ENCODE measurements at places on chromosomes 1 and 21.

- no peak for DNase-seq
Measured at GRCh38 chr21:33848249-33848953, 67.2 kb downstream of the ATP5PO start.

DNA sequence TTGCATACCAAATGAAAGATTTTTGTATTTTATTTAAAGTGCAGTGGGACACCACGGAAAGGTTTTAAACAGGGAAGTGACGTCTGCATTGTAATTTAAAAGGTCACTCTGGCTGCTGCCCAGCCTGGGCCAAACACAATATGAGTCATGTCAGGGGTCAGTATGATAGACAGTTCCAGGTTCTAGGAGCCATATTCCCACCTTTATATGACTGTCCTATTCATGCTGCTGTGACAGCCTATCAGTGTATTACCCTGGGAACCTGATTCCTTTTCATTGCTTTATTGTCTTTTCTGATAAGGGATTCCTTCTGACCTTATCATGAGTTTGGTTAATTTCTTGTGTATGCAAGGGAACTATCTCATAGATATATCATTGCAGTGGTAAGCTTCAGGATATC, 5.3 kb downstream of the VANGL1 start:
- DNase-seq: no peak

GRCh38 chr1:204207136-204207616, 6.6 kb downstream of the GOLT1A start:
- DNase-seq: no peak

- peak; percentile 76 for DNase-seq
Measured at GRCh38 chr1:214446772-214447556, 104.4 kb downstream of the PTPN14 start.

GRCh38 chr1:22108339-22109105, 34.4 kb downstream of the WNT4 start:
- DNase-seq: no peak

DNA sequence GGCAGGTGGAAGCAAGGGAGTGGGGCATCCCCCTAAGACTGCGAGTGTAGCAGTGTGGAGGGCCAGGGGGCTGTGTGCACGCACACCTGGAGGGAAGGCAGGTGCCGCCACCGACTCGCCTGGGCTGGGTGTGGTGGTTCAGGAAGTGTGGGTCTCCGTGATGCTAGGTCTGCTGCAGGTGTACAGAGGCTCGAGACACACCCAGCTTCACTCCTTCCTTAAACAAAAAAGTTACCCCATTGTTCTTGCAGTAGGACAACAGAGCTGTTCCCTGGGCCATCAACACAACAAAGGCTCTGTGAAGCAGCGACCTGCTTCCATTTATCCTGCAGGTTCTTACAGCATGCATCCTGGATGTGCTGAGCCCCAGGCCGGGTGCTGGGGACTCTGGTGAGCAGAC, 100.4 kb upstream of the TMEM51 start:
- no peak for DNase-seq

DNA sequence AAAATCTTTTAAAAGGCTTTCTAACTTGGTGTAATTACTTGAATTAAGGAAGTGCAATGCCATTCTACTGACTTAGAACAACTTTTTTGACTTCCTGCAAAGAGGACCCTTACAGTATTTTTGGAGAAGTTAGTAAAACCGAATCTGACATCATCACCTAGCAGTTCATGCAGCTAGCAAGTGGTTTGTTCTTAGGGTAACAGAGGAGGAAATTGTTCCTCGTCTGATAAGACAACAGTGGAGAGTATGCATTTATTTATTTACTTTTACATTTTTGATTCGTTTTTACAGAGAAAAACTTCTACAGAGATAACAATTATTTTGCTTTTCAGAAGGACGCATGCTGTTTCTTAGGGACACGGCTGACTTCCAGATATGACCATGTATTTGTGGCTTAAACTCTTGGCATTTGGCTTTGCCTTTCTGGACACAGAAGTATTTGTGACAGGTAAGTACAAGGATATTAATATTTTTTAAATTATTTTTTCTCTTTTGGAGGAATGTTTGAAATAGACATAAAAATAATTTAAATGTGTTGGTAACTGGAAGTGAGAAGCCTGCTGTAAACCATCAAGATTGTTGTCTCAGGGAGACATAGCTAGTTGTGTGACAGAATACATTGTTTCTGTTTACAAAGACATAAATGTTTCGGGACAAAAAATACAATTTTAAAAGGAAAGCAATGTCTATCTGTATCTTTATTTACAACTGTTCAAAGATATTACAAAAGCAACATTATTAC, at the start of gene PTPRC:
TSS of gene PTPRC (plus strand) at position 147 of the 742 bp plus-strand sequence. CDS start at position 376, 229 bp downstream.
- no peak for DNase-seq

DNA sequence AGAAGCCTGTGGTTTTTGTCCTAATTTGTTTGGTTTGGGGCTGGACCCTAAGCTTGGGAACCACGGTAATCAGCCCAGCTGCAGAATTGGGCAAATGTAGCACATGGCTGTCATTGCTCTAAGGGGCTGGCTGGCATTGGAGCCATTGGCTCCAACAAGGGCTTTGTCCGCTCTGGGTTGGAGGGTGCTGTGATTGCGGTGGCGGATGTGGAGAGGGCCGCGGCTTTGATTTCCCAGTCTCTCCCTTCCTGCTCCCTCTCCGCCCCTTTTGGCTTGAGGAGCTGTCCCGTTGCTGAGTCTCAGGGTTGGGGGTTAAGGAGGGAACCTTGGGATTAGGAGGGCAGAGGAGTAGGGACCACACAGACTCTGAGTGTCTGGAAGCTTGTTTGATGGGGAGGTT, 91.7 kb upstream of the CD34 start:
- no peak for DNase-seq

GRCh38 chr1:14693949-14694348, 95.5 kb downstream of the KAZN start:
- no peak for DNase-seq

DNA sequence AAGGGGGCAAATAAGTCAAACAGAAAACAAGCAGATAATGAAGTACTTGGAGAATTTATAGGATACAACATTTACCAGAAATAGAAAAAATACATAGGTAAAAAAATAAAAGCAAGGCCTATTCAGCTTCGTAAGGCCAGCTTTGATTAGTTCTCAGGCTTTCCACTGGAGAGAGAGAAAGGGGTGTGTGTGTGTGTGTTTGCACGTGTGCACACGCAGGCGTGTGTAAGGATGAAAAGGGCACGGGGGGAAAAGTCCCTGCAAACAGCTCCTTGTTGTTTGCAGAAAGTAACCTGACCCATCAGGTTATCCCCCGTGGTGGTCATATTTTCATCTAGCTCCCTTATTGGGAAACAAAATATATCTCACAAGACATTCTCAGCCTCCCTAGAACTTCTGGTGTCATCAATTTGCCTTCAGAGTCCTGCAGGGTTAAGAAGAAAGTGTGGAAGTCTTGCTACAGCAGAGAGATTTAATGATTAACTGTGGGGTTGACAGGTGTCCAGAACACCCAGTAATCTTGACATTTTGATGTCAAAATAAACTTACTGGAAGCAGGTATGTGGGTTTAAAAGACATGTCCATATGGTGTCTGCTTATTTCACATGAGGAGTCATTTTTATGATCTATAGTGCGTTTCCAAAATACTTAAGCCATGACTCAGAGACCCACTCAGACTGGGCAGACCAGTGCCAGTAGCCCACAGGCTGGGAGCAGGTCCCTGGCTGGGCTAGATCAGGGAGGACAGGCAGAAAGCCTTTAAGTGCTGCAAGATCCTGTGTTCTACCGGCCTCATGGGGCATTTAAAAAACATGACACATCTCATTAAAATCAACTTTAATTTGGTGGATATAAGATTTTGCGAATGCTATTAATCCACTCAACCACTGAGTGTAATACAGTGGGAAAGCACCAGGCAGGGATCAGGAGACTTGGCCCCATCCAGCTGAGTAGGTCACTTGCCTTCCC, 487.6 kb upstream of the CAMK1G start:
- no peak for DNase-seq

- no peak for DNase-seq
Measured at GRCh38 chr1:169568497-169568896, 17.8 kb downstream of the F5 start.

- DNase-seq: no peak
Measured at GRCh38 chr1:93653656-93654055, 28.0 kb downstream of the BCAR3 start.

- DNase-seq: no peak
Measured at GRCh38 chr1:81432654-81433109, 368.1 kb upstream of the ADGRL2 start.

DNA sequence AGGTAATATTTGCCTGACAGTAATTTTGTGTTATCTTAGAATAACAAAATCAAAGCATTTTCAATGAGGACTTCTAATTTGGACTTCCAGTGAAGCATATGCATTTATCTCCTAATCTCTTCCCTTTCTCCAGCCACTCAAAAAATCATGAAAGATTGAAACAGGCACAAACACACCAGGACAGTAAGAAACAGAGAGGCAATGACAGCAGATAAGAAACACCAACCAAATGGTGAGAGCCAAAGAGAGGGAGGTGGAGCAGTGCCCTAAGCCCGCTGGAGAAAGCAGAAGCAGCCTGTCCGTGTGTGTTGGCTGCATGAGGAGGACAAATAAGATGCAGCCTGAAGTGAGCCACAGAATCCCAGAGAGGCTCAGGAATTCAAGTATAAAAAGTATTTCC, 39.0 kb downstream of the SLC44A3 start:
- DNase-seq: no peak

- no peak for DNase-seq
Measured at GRCh38 chr1:51829058-51829457, 49.5 kb downstream of the NRDC start.

DNA sequence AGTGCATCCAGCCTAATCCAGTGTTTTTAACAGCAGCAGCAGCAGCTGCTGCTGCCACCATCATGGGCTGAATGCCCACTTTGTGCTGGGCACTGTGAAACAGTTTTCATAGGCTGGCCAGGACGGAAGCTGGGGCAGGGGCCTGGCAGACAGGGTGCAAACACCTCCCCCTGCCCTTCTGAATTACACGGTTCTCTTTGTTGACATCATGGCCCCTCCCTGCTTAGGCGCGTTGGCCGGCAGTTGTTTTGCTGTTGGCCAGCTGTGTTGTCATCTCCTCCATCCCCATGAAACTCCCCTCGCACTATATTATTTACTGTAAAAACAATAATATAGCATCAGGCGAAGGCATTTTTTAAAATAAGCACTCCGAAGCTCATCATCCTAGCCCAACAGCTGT, 33.1 kb downstream of the PTPRU start:
- DNase-seq: no peak

GRCh38 chr1:23824711-23825075, 536 bp downstream of the HMGCL start:
- DNase-seq: no peak

- no peak for DNase-seq
Measured at GRCh38 chr1:10789803-10790702, 6.4 kb downstream of the CASZ1 start.

GRCh38 chr1:167500283-167500860, 18.0 kb downstream of the CD247 start:
- no peak for DNase-seq

DNA sequence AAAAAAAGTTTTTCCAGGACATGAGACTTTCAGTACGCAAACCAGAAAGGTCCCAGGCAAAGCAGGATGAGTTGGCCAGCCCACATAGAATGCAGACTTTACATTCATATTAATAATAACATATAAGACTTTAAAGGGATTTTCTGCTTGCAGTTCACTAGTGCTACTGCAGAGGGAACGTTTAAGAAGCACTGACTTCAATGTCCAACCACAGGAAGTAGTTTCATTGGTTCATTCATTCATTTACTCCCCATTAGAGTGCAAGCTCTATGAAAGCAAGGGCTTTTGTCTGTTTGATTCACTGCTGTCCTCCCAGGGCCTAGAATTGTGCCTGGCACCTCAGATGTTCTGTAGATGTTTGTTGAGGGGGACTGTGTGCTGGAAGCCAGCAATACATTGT, 11.8 kb upstream of the SERINC2 start:
- no peak for DNase-seq

- DNase-seq: no peak
Measured at GRCh38 chr1:174938281-174939007, 61.3 kb upstream of the CACYBP start.

GRCh38 chr1:181630398-181630797, 147.1 kb downstream of the CACNA1E start:
- no peak for DNase-seq

GRCh38 chr21:26837539-26837938, 7.7 kb downstream of the ADAMTS1 start:
- no peak for DNase-seq

DNA sequence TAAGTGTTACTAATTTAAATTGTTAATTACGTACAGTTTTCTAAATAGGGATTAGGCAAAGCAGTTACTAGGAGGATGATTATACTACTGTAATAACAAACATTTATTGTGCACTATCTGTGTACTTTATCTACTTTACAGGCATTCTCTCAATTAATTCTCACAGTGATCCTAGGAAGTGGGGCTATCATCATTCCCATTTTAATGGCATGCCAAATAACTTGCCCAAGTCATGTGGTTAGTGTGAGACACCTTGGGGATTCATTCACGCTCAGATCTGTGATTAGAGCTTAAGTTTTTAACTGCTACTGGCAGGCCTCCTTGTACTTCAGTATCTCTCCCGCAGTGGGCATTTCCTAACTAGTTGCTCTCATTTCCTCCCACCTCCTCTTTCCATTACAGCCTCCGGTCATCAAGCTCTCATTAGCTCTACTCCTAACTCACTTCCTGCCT, 11.5 kb downstream of the PHLDA3 start:
- DNase-seq: no peak

DNA sequence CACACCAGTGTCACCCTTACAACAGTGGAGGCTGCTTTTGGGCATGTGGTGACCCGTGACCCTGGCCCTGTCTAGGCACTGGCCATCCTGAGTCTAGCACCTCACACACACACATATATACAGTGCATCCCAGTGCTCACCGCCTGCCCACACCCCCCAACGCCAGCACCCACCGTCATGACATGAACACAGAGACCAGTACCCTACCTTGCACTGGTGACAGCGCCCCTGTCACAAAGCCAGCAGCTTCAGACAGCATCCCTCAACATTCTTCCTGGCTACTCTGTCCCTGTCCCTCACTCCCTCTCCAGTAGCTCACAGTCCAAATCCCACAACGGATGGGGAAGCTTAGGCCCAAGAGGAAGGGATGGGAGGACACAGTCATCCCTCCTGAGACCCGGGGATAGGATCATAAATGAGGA, 27.1 kb downstream of the AHDC1 start:
- no peak for DNase-seq

DNA sequence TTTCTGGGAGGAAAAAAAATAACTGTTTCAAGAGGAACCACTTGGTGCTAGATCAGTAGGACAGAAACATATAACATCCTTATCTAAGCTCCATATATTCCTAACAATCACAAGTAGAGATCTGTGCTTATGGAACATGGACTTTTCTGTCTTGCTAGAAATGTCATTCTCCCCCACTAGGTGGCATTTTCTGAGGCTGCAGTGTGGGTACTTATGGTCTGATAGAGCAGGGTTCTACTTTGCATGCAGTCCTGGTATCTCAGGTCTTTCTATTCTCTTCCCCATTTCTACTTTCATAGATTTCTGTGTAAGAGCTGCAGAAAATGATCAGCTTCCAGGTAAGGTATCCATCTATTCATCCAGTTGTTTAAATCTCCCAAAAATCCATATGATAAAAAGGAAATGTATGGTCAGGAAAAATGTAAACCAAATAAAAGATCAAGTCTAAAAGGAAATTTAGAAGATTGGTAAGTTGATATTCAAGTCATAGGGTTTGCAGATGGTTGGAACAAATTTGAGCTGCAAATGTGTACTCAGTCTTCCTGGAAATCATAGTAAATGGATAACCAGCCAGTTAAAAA, 1.5 kb downstream of the ZNF684 start:
- no peak for DNase-seq
